ENCODE measurements at places on chromosomes 5 and 9.

- DNase-seq = no peak
Measured at GRCh38 chr9:16708656-16709435, 161.6 kb downstream of the BNC2 start.

- DNase-seq = no peak
Measured at GRCh38 chr9:115300874-115301273, 182.9 kb upstream of the TNC start.

- DNase-seq = no peak
Measured at GRCh38 chr9:89912605-89912953, 307.8 kb downstream of the GADD45G start.

- no peak for DNase-seq
Measured at GRCh38 chr9:70137577-70137976, 93.9 kb downstream of the MAMDC2 start.

DNA sequence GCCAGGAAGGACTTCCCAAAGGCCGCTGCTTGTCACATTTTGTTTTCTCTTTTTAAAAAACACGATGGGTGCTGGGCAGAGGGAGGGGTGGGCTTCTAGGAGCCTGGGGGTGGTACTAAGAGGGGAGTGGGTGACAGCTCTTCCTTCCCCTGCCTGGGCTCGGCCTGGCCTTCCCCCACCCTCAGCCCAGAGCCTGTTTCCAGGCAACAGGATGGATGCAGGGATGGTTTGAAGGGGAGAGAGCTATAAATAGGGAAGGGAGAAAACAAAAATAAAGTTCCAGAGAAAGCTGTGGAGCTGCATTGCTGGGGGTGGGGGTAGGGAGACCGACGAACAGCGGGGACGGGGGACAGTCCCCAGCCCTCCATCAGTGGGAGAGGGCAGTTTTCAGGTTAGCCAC is 6.6 kb upstream of the GPRIN1 start:
- no peak for DNase-seq

DNA sequence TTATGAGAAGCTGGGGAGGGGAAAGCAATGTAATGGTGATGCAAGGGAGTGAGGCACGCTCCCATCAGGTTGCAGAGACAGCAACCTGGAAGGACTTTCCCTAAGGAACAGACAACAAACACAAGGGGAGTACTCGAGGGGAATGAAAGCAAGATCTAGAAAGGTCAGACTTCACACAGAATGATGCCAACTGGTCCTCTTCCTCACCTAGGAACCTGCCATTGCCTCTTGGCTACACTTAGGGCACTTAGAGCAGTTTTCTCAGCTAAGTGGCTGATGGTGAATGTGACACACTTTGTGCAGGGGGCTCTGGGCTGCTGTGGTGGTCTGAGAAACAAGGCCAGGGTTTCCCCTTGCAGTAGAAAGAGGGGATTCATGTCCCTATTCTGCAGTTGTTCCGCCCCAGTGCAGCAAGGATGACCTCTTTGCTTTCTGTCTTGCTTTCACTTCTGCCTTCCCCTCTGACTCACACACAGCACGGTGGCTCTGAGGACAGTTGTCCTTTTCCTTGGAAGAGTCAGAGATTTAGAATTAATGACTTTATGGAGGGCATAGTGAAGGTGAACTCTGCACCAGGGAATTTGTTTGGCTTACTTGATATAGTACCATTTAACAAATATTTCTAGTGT is 394.0 kb upstream of the KLF4 start:
- no peak for DNase-seq

DNA sequence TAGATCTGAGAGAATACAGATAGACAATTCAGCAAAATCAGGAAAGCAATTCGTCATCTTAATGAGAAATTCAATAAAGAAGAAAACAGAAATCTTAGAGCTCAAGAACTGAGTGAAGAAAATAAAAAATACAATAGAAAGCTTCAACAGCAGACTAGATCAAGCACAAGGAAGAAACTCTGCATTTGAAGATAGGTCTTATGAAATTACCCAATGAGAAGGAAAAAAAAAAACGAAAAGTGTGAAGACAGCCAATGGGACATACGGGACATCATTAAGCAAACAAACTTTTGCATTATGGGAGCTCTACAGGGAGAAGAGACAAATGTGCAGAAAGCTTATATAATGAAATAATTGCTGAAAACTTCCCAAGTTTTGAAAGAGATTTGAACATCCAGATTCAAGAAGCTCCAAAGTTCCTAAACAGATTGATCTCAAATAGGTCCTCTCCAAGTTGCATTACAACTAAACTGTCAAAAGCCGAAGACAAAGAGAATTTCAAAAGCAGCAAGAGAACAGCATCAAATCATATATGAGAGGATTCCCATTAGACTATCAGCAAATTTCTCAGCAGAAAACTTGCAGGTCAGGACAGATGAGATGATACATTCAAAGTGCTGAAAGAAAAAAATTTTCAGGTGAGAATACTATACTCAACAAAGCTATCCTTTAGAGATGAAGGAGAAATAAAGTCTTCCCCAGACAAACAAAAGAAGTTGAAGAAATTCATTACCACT is 10.8 kb upstream of the RLN2 start:
- no peak for DNase-seq

DNA sequence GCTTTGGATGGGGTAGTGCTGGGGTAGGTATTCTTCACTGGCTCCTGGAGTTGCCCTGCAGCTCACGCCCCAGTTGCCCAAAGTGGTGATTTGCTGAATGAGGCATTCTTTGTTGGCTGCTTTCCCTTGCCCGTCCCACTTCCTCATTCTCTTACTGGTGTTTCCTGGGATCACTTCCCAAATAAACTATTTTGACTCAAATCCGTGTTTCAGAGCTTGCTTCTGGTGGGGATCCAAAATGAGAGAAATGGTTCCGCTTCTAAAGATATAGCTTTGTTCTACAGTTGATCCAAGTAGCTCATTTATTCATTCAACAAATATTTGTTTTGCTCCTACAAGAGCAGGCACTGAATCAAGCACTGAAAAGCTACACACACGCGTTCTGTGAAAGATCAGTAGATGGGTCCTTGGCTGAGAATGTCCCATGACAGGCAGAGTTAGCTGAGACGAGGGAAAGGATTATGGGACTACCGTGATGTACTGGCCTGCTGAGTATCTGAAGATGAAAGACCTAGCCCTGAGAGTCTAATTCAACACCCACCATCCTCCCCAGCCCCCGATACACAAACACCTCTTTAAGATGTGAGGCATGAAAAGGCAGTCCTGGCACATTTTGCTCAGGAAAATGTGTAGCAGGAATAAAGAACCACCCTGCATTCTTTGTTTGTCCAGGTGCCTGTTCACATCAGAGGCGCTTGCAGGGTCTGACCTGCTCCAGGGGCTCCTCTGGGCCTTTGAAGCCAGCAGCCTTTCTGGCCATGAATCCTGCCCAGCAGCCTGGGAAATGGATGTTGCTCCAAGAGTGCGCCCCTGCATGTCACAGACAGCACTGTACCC is 143.1 kb upstream of the RANBP3L start:
- DNase-seq = no peak

DNA sequence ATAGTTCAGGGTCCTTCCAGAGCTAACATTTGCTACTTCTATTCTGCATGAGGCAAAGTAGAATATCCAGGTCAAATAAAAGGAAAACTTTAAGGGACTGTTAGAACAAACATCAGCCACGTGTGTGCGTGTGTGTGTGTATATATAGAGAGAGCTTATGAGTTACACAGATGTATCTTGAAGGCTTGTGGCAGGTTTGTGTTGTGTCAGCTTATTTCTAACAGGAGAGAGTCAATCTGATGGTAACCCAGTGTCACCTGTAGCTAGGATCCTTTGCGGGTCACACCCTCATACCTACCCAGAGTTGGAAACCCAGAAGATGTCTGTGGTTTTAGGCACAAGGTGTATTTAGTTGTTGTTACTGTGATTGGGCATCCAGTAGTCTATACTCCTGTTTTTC is 12.7 kb downstream of the POLR1E start:
- DNase-seq = no peak

DNA sequence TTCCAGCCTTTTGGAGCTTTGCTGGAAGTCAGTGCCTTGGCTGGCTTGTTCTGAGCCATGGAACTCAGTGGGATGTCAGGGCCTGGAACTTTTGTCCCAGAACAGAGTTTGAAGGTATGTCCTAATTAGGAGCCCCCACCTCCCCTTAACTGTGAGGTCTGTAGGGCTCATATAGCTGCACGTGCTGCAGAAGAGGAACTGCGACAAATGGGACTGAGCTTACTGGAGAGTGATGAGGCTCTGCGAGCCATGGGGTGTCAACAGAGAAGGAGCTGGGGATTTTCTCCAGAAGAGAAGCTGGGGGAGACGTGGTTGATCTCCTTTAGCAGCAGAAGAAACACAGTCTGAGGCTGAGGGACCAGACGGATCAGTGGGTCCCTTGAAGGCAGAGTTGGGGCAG is 10.9 kb downstream of the TMEM8B start:
- DNase-seq = no peak

- DNase-seq = no peak
Measured at GRCh38 chr9:83266666-83267496, 203.9 kb upstream of the RASEF start.

DNA sequence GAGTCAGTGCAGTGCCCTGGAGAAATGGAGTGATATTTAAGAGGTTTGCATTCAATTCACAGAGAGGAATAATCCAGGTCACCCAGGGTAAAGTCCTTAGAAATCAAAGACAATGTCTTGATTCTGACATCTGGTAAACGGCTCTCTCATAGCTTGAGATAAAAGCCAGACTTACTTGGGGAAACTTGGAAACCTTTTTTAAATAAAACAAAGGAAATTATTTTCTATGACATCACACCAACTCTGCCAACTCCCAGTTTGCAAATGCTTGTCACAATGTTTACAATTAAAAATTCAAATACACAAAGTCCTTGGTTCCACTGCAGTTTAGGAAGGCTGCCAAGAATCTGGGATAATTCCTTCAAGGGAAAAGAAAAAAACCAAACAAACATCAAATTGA is 255.1 kb upstream of the NREP start:
- DNase-seq = no peak

GRCh38 chr9:32486839-32487562 is 39.0 kb downstream of the RIGI start:
- no peak for DNase-seq

DNA sequence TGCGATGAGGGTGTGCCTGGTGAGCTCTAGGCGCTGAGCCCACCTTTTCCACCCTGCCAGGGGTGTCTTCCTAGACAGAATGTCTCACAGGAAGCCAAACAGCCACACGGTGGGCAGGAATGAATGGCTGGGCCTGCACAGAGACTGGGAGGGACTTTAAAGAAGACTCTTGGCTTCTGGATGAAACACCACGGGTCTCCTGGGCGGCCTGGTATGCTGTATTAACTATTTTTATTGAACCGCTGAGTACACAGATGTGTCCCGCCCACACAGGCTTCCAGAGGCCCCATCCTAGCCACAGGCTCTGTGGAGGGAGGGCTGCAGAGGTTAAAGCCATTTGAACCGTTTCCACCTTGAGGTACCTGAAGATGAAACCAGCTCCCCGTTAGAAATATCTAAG is 115.2 kb upstream of the CXCL14 start:
- no peak for DNase-seq

- DNase-seq = no peak
Measured at GRCh38 chr5:14167211-14167845, 24.2 kb downstream of the TRIO start.

GRCh38 chr5:2514484-2514883 is 237.0 kb downstream of the IRX2 start:
- no peak for DNase-seq

- no peak for DNase-seq
Measured at GRCh38 chr9:70614786-70615463, 200.5 kb upstream of the KLF9 start.

- no peak for DNase-seq
Measured at GRCh38 chr9:69584759-69585158, 87.4 kb downstream of the APBA1 start.

DNA sequence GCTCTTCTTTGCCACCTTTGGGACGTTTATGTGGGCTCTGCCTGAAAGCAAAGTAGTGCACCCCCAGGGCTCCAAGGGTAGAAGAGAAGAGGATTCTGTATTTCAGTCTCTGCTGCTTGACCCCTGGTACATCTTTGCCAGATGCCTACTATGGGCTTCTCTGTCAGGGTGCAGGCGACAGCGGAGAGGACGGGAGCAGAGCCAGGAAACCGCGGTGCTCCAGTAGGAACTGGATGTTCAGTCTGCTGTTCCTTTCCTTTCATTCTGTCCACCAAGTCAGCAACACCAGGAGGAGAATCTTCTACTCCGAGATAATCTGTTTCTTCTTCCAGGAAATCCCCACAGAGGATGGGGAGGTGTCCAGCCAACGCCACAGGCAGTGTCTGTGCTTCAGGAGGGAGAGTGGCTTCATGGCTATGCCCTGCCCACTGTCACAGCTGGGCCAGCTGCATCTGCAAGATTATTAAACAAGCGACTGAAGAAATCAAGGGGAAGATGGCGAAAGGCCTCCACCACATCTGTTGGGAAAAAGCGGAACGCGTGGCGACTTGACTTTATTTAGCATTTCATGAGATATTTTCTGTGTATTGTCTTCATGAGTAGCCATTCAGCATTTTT is 398.3 kb downstream of the IRX1 start:
- no peak for DNase-seq

DNA sequence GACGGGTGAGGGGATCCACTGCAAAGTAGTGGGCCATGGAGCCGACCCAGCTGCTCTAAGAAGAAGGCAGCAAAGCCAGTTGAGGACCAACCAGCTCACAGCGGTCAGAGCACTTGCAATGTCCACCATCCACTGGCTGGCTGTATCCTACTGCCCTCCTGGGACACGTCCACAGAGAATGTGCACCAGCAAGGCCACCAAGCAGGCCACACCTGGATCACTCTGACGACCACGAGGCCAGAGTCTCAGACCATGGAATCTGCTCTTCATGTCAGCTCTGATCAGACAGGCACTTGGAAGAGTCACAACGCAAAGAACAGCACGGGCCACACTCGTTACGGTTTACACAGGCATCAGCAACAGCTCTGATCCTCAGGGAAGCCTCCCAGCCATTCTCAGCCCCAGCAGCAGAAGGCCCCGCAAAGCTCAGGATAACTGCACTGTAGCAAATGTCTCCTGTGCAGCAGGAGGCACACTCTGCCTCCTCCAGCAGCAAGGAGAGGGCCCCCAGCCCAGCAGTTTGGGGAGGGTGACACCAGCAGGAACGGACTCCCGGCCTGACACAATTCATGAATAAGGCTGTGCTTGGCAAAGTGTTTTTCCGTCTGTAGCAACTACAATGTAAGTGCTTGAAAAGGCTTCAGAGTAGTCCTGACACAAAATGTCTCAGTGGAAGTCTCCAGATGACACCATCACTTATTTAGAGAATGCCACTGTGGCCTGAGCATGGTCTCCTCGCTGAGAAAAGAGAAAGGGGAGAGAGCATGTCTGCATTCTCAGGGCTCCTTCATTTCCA is 15.7 kb downstream of the SEMA4D start:
- no peak for DNase-seq

- no peak for DNase-seq
Measured at GRCh38 chr5:643811-644271, 31.7 kb downstream of the CEP72 start.

All from stimulated activated CD8-positive, alpha-beta memory T cell treated with anti-CD3 and anti-CD28 coated beads, Interleukin-12 subunit alpha, Interleukin-12 subunit beta, amount 100 ng/mL, for 4 hours (primary cell).